ENCODE measurements at places on chromosomes 7 and 10.

DNA sequence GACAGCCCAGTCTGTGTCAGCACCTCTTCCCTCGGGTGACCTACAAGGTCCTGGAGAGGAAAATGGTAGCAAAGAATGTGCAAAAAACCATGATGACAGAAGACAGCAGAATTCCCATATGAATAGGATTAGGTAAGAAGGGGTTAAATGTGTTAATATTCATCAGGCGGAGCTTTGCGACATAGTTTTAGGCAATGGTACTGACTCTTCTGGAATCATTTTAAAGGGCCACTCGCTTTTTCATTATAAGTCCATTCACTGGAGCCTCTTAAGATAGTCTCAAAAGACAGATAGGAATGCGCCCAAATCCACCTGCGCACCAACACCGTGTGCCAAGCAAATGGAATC is 38.2 kb downstream of the DLG5 start:
- DNase-seq, result no peak

GRCh38 chr7:141276031-141276430 is 202.2 kb downstream of the TMEM178B start:
- DNase-seq, result no peak

- no peak for DNase-seq
Observed at GRCh38 chr10:43120929-43121314, 17.3 kb upstream of the CSGALNACT2 start.

DNA sequence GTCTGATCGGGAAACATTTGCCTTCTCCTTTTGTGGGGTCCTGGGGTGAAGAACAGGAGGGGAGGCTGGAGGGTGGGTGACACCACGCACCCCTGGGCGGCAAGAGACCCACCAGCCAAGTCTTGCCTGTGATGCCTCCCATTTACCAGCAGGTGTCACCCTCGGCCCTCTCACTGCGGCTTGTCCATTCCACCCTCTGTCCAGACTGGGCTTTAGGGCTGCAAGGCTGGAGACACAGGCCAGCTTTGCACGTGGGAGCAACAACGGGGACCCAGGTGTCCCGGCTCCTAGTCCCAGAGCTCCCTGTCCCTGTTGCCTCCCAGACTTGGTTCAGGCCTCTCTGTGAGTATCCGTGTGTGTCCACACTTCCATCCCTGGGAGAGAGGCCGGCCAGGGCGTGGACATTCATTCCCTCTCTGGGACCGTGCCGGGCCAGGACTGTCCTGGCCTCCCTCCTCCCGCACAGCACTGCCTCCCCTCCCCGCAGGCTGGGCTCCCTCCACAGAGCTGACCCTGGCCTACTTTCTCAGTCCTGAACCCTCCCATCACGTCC is 36.2 kb upstream of the GTF2IRD1 start:
- peak; percentile 82 for DNase-seq

- no peak for DNase-seq
Observed at GRCh38 chr10:21814866-21815265, 188.7 kb downstream of the DNAJC1 start.

DNA sequence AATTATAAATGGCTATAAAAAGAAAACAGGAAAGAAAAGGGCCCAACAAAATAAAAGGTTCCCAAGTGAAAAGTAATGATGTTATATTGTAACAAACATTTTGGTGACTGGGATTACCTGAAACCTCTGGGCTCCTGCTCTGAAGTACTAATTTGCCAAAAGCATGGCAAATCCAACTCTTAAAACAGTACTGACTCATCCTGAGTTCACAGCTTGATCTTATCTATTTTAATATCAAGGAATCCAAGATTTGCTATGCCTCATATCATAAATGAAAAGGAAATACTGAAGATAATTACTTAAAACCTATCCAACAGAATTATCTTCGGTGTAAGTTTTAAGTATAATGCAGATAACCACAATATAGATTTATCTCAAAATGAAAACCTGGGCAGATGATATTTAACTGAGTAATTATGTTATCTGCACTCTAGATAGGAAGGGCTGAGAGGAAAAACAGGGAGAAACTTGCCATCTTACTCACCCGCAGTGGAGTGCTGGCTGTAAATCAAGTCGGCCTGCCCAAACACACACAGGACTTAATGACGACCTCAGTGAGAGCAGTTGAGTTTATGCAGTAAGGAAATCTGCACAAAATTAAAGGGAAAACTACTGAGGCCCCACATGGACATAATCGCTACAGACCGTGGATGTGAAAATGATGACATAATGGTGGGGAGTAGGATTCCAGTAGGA is 48.4 kb downstream of the MPP7 start:
- no peak for DNase-seq

DNA sequence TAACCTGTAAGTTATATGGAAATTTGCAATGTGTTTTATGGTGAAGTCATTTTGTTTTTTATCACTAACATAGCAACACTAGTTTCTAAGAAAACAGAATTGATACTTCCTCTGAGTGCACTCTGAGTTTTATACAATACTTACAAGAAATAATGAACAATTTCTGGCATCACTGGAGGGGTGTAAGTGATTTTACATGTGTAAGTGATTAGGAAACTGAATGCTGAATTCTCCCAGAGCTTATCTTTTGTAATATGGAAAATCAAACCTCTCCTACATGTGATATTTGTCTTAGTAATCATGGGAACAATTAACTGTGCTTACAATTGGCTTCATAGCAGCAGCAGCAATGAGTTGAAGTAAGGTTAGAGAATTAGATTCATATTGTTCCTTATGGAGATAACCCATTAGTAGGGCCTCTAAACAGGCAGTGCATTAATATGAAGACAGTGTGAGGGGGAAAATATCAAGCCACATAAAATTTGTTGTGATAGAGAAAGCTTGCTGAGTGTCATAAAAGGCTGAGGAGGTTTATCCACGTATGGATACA is 37.4 kb downstream of the SEMA3C start:
- DNase-seq, result no peak

Data from neural progenitor cell (in vitro differentiated cells).